ENCODE measurements at places on chromosomes 4 and X.
A peak's percentile ranks its signal among the peaks of the same experiment; 100 is the strongest.

- DNase-seq = no peak
Measured at GRCh38 chrX:16807976-16808542, 21.8 kb downstream of the TXLNG start.

GRCh38 chrX:130726661-130727060 lies 176.3 kb downstream of the ENOX2 start:
- no peak for DNase-seq

GRCh38 chrX:134572816-134573682 lies 85.2 kb downstream of the PLAC1 start:
- no peak for DNase-seq

- no peak for DNase-seq
Measured at GRCh38 chr4:20423420-20423819, 171.7 kb downstream of the SLIT2 start.

- DNase-seq = no peak
Measured at GRCh38 chr4:48027653-48028052, 11.1 kb downstream of the NIPAL1 start.

DNA sequence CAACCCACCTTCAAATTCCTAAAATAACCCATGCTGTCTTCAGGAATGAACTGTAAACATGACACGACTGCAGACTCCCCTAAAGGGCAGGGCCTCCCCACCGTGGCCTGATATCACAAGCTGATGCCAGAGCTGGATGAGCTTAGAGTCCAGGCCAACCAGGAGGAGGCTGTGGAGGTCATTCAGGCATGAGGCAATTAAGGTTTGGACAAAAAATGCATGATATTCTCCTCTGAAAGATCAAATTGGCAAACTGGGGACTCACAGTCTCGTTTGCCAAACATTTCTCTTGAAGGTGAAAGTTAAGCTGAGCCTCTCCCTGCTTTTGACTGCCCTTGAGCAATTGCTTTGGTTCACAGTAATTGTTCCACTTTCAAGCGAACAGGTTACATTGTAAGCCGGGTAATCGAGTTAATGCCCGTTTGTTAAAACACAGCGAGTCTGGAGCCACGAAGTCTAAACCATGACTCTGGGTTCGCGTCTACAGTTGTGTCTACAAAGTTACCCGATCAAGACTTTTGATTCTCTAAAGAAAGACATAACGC lies 105.6 kb downstream of the ENPP6 start:
- DNase-seq = no peak

GRCh38 chrX:46488712-46489111 lies 56.5 kb downstream of the ZNF674 start:
- DNase-seq = no peak

GRCh38 chrX:155938132-155938531 lies 57.0 kb downstream of the VAMP7 start:
- no peak for DNase-seq

DNA sequence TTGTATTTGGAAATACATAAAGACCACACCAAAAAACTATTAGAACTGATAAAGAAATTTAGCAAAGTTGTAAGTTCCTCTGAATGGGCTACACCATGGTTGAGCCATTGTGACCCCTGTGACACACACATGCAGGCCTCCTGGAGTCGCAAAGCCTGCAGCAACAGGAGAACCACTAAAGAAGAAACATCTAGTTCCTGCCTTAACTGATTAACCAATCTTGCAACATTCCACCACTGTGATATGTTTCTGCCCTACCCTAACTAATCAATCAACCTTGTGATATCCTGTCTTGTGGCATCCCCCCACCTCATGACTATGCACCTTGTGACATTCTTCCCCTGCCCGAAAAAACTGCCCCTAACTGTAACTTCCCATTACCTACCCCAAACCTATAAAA lies 401.8 kb downstream of the PRDM5 start:
- no peak for DNase-seq

DNA sequence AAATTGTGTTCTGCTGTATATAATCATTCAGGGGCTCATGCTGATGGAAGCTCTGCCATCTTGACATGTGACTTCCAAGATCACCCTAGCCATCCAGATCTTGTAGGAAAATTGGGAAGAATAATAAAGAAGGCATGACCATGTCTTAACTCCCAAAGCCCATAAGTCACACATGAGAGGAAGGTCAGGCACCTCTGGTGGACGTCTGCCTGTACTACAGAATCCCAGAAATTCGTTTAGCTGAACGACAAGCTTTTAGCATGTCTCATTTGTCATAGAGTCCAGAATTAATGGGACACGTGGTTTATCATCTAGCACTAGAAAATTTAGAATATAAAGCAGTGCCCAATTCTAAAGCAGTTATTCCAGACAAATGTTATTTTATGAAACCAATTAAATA lies 212.7 kb downstream of the CENPC start:
- DNase-seq = no peak

GRCh38 chr4:153771046-153771445 lies 11.2 kb upstream of the RNF175 start:
- no peak for DNase-seq

DNA sequence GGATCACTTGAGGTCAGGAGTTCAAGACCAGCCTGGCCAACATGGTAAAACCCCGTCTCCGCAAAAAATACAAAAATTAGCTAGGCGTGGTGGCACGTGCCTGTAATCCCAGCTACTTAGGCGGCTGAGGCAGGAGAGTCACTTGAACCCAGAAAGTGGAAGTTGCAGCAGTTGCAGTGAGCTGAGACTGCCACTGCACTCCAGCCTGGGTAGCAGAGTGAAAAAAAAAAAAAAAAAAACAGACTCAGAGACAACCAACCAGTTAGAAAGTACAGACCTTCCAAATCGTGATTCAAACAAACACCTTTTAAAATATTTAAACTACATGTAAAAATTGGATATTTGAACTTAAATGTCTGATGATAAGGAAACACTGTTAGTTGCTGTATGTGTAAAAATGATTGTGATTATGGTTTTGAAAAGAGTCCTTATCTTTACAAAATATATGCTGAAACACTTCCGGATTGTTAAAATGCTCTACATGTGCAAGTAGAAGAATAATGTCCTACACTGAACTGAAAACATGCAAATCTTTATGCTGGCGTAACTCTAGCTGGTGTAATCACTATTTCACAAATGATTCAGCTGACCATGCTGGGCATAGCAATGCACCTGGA lies 37.8 kb downstream of the SH3KBP1 start:
- DNase-seq = no peak

DNA sequence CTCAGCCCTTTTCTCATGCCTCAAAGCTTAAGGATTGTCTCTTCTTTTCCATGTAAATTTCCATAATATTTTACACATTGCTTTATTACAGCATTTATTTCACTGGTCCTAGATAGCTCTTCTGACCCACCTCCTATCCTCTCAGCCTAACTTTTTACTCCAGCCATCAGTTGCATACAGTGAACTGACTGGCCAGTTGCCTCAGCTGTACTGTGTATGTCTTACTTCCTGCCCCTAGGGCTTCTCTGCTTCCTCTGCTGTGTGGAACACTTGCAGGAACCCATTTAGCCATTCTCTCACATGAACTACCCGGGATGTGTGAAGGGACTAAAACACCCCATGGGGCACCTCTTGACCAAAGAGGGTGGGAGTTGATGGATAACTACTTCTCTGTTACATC lies 18.0 kb downstream of the C4orf33 start:
- DNase-seq = no peak

DNA sequence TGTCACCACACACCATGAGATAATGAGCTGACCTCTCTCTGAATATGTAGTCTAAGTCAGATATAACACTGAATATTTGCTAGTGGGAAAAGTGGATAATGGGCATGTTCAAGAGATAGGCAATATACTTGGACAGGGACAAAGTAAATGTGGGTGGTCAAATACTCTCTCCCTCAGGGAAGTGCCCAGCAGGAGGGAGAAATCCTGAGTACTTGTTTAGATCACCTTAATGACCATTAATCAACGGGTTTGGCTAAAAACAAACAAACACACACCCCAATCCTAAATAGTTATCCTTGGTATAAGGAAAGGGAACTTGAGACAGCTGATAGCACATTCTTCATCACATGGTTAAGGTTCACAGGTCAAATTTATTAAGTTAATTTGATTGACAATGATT lies 933.5 kb downstream of the C4orf33 start:
- no peak for DNase-seq

GRCh38 chr4:152819026-152819645 lies 39.4 kb downstream of the ARFIP1 start:
- DNase-seq = no peak

GRCh38 chr4:99205153-99205979 lies 13.7 kb downstream of the ADH6 start:
- DNase-seq = no peak

- DNase-seq = peak; percentile 7
Measured at GRCh38 chr4:94827481-94828110, 69.8 kb downstream of the BMPR1B start.

Measured in 8988T (cell line).